ENCODE measurements at places on chromosomes 7 and 10. TPM values are rescaled to one million over a fixed set of nuclear protein-coding genes. Genes with fewer than 3 reads are reported as not detected.

DNA sequence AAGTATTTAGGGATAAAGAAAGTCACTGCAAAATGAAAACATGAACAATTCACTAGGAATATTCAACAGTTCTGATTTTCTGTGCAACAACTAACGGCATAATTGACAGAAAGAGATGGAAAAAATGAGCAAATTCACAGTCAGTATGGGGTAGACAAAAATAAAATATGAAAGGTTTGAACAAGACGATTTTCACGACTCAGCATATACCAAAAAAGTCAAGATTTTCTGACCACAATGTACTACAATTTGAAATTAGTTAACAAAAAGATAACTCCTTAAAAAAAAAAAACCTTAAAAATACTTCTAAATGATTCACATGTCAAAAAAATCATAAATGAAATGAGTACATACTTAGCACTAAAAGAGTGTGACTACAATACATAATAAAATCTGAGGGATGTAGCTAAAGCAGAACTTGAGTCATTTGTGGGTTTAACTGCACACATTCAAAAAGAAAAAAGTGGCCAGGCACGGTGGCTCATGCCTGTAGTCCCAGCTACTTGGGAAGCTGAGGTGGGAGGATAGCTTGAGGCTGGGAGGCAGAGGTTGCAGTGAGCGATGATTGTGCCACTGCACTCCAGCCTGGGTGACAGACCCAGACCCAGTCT, 22.6 kb upstream of the MTURN start:
- H3K27ac ChIP-seq: no peak overlapping the region
- H3K27me3 ChIP-seq: no peaks in the 10 kb centered on the region
- no peak for DNase-seq
- H3K4me3 ChIP-seq: no peak overlapping the region
- peaks cover 2% of the 10 kb centered on the region for H3K4me1 ChIP-seq

GRCh38 chr7:105617280-105618015, 36.2 kb upstream of the EFCAB10 start:
- H3K27ac ChIP-seq: no peak overlapping the region
- no peaks in the 10 kb centered on the region for H3K27me3 ChIP-seq
- no peaks in the 10 kb centered on the region for H3K4me1 ChIP-seq
- no peak for DNase-seq

GRCh38 chr10:92544296-92544695, 29.6 kb downstream of the IDE start:
- H3K4me3 ChIP-seq: no peak overlapping the region
- H3K36me3 ChIP-seq: peaks cover 4% of the 10 kb centered on the region
- no peak for DNase-seq
- no peak overlapping the region for H3K27ac ChIP-seq
- peaks cover 12% of the 10 kb centered on the region for H3K4me1 ChIP-seq

- no peak overlapping the region for H3K4me3 ChIP-seq
- no peaks in the 10 kb centered on the region for H3K27me3 ChIP-seq
- no peak for DNase-seq
- H3K36me3 ChIP-seq: no peaks in the 10 kb centered on the region
- H3K27ac ChIP-seq: no peak overlapping the region
These were observed 125.1 kb downstream of the COL26A1 start for GRCh38 chr7:101487753-101488152.

GRCh38 chr7:124784879-124785818, 19.6 kb upstream of the GPR37 start:
- no peaks in the 10 kb centered on the region for H3K4me1 ChIP-seq
- H3K4me3 ChIP-seq: no peak overlapping the region
- H3K27me3 ChIP-seq: peaks cover 13% of the 10 kb centered on the region
- H3K36me3 ChIP-seq: no peaks in the 10 kb centered on the region
- H3K27ac ChIP-seq: no peak overlapping the region

DNA sequence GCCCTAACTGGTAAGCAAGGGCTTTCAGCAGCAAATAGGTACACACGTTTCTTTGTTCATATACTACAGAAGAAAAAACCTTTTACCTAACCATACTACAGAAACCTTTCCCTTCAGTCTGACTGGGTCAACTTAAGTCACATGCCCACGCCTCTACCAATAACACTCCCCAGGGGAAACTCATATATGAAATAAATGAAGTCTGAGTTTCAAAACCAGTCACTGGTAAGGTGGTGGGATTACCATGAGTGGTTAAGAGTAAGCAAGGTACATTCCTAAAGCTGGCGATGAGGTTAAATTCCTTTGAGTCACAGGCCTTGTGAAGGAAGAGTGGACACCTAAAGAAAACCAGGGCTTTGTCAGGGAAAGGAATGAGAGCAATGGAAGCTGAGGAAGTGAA, 21.4 kb upstream of the KIF20B start:
- H3K27me3 ChIP-seq: peaks cover 41% of the 10 kb centered on the region
- H3K4me3 ChIP-seq: no peak overlapping the region
- no peak for DNase-seq
- H3K36me3 ChIP-seq: no peaks in the 10 kb centered on the region

- no peaks in the 10 kb centered on the region for H3K4me1 ChIP-seq
- no peak overlapping the region for H3K4me3 ChIP-seq
- no peak overlapping the region for H3K27ac ChIP-seq
- no peaks in the 10 kb centered on the region for H3K27me3 ChIP-seq
These were observed 23.8 kb downstream of the SEMA3C start for GRCh38 chr7:80895056-80895455.

GRCh38 chr10:129966889-129967578, 3.0 kb upstream of the EBF3 start:
- H3K4me3 ChIP-seq: no peak overlapping the region
- H3K36me3 ChIP-seq: peaks cover 6% of the 10 kb centered on the region
- H3K4me1 ChIP-seq: peaks cover 14% of the 10 kb centered on the region
- no peak for DNase-seq

GRCh38 chr10:29914986-29915785, 144.2 kb downstream of the JCAD start:
- no peak overlapping the region for H3K4me3 ChIP-seq
- no peak overlapping the region for H3K27ac ChIP-seq
- H3K4me1 ChIP-seq: no peaks in the 10 kb centered on the region
- H3K27me3 ChIP-seq: peaks cover under 1% of the 10 kb centered on the region
- no peak for DNase-seq
- no peaks in the 10 kb centered on the region for H3K36me3 ChIP-seq

Gene RGR
- not detected for total RNA-seq

GRCh38 chr10:75208181-75208580, 2.4 kb upstream of the VDAC2 start:
- H3K27me3 ChIP-seq: no peaks in the 10 kb centered on the region
- H3K4me1 ChIP-seq: peaks cover 38% of the 10 kb centered on the region
- H3K27ac ChIP-seq: peak overlapping the region; percentile 78
- H3K36me3 ChIP-seq: peaks cover 15% of the 10 kb centered on the region

Gene GRB10
- 3.9 TPM for total RNA-seq

DNA sequence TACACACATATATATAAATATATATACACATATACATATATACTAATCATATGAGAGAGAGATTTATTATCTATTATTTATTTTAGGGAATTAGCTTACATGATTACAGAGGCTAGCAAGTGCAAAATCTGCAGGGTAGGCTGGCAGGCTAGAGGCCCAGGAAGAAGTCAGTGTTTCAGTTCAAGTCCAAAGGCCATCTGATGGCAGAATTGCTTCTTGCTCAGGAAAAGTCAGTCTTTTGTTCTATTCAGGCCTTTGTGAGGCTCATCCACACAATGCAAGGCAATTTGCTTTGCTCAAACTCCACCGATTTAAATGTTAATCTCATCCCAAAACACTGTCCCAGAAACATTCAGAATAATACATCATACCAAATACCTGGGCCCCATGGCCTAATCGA, 2.6 kb upstream of the C10orf120 start:
- H3K4me3 ChIP-seq: no peak overlapping the region
- H3K27me3 ChIP-seq: peaks cover 2% of the 10 kb centered on the region
- no peaks in the 10 kb centered on the region for H3K36me3 ChIP-seq
- H3K27ac ChIP-seq: no peak overlapping the region
- DNase-seq: no peak

DNA sequence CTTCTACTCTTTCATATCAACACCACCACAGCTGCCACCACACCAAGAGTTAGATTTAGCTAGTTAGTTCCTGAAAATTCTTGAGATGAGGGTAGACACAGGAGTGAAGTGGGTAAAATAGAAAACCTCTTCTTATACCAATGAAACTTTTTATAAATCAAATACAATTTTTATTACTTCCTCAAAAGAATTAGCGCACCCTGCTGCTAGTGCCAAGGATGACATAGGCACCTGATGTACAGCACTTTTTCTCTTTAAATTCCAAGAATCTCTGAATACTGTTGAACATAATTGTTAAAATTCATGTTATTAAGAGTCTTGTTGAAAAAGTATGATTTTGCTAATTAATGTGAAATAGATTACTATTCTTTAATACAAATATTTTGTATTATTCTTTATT, 11.4 kb downstream of the ZWINT start:
- no peak for DNase-seq
- H3K36me3 ChIP-seq: peaks cover 6% of the 10 kb centered on the region
- H3K4me1 ChIP-seq: no peaks in the 10 kb centered on the region
- no peaks in the 10 kb centered on the region for H3K27me3 ChIP-seq

DNA sequence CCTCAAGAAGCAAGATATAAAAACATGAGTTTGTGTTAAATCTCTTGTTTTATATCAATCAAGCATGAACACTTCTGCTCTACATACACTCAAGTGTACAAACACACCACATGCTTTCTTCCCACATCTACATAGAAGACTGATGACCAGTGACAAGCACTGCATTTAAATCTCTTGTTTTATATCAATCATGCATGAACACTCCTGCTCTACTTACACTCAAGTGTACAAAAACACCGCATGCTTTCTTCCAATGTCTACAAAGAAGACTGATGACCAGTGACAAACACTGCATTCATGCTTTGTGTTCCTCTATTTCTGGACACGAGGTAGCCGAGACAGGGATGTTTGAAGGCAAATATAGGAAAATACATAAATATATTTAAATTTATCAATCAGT, 642.0 kb upstream of the PFKP start:
- H3K27me3 ChIP-seq: no peaks in the 10 kb centered on the region
- no peaks in the 10 kb centered on the region for H3K4me1 ChIP-seq

DNA sequence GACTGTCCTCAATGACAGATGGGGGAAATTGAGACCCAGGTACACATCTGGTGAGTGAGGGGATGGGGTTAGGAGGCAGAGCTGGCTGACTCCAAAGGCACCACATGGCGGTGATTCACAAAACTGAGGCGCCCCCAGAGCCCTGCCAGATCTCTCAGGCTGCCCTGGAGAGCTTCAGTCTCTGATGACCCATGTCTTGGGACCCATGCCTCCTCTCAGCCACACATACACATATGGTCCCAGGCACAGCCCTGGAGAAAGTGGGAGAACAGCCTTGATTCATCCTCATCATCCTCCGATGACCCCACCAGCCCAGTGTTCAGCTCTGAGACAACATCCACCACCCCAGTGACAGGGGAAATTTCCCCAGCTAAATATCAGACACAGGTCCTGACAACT, 426.0 kb downstream of the RPS24 start:
- H3K36me3 ChIP-seq: no peaks in the 10 kb centered on the region
- no peak overlapping the region for H3K4me3 ChIP-seq
- DNase-seq: no peak
- H3K4me1 ChIP-seq: no peaks in the 10 kb centered on the region
- peaks cover 16% of the 10 kb centered on the region for H3K27me3 ChIP-seq
- no peak overlapping the region for H3K27ac ChIP-seq

DNA sequence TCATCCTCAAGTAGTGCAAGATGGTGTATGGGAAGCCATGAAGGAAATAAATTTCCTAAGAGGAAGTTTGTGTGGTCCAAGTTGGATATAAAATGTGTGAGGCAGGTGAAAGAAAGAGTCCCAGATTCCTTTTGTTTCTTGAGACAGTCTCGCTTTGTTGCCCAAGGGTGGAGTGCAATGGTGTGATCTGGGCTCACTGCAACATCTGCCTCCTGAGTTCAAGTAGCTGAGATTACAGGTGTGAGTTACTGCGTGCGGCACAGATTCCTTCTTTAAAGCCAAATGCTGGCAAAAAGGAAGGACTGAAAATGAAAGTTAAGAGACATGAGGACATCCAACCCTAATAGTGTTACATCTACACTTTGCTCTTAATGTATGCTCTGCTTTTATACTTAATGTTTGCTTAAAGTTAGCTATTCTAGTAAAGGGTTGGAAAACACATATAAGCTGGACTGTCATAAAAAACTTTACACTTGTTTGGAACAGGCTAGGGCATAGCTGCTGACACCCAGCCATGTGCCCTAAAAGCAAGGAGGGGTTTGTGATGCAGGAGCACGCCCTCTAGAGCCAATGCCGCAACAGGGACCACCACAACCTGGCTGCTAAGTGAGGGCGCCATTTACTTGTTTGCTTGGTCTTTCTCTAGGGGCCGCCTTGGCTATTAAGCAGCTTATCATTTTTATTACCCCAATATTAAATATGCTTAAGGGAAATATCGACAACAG, 34.5 kb downstream of the CLEC2L start:
- H3K27ac ChIP-seq: no peak overlapping the region
- H3K4me1 ChIP-seq: no peaks in the 10 kb centered on the region
- DNase-seq: no peak
- H3K36me3 ChIP-seq: no peaks in the 10 kb centered on the region
- peaks cover 23% of the 10 kb centered on the region for H3K27me3 ChIP-seq

- H3K4me1 ChIP-seq: peaks cover 30% of the 10 kb centered on the region
- no peak overlapping the region for H3K4me3 ChIP-seq
- DNase-seq: no peak
- no peaks in the 10 kb centered on the region for H3K36me3 ChIP-seq
- H3K27ac ChIP-seq: no peak overlapping the region
- H3K27me3 ChIP-seq: peaks cover 5% of the 10 kb centered on the region
These were observed 67.4 kb downstream of the PLXNA4 start for GRCh38 chr7:132508724-132509353.

Gene SPDYE9
- not detected for total RNA-seq

DNA sequence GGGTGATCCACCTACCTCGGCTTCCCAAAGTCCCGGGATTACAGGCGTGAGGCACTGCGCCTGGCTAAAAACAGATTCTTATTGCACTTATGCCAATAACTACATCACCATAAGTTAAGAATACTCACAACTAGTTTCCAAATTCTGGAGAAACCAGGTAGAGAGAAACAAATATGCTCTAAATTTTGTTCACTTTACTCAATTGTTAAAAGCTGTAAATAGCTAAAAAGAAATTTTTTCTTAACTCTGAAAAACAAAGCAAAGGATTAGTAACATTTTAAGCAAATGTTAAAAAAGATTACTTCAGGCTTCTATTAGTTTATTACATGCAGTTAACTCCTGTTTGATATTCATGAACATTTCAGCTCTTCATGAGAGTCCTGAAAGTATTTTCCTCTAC, 28.3 kb upstream of the ZMIZ2 start:
- H3K36me3 ChIP-seq: peaks cover 4% of the 10 kb centered on the region
- no peak overlapping the region for H3K27ac ChIP-seq
- no peaks in the 10 kb centered on the region for H3K4me1 ChIP-seq
- peaks cover 5% of the 10 kb centered on the region for H3K27me3 ChIP-seq

DNA sequence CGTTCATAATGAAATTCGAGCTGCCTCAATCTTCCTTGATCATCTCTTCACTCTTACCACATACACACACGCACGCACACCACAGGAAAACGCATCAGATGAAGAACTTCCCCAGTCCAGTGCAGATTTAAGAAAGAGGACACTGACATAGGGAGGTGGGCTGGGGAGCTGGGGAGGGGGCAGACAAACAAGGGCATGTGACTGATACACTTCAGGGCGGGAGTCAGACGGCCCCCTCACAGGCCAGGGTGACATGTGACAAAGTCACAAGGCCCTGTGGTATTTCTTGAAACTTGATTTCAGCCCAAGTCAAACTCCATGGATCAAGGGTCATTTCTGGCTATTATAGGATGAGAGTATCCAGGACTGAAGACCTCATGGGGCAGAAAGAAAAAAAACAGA, 82.6 kb downstream of the KCNMA1 start:
- H3K27me3 ChIP-seq: peaks cover 11% of the 10 kb centered on the region
- H3K4me1 ChIP-seq: peaks cover 12% of the 10 kb centered on the region
- no peak overlapping the region for H3K4me3 ChIP-seq
- H3K36me3 ChIP-seq: no peaks in the 10 kb centered on the region

GRCh38 chr10:126913316-126913715, 8.1 kb downstream of the DOCK1 start:
- no peak overlapping the region for H3K27ac ChIP-seq
- no peak for DNase-seq
- H3K36me3 ChIP-seq: no peaks in the 10 kb centered on the region
- no peaks in the 10 kb centered on the region for H3K27me3 ChIP-seq

Measured in activated CD8-positive, alpha-beta memory T cell treated with anti-CD3 and anti-CD28 coated beads, Interleukin-2, amount 10 ng/mL, durations not matched to agents 7 days and 5 days (primary cell).